Large intestine (tissue), 12 donors: ENCODE measurements at places on chromosomes 7 and 10. TPM values are rescaled to one million over a fixed set of nuclear protein-coding genes. Genes with fewer than 3 reads are reported as not detected.

DNA sequence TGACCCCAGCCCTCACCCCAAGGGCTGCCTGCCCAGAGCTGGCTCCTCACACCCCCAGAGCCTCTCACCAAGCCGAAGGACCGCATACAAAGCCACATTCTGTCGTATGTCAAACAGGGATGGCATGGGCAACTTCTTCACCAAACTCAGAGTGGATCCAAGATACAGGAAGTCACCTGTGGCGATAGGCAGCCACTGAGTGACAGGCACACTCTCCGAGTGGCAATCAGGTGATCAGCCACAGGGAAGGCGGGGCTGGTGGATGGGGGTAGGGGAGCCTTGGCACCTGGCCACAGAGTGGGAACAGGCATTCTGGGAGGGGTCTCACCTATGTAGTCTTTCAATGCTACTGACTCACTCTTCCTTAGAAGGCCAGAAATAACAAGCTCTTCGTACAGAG, 7.1 kb upstream of the ASB10 start:
- no peak for DNase-seq

Gene VPS37D
- polyA plus RNA-seq: 4.5 TPM

GRCh38 chr10:46330894-46331293, 44.1 kb downstream of the ANTXRL start:
- no peak for DNase-seq

- DNase-seq: no peak
Observed at GRCh38 chr7:148787571-148788295, 89.0 kb downstream of the CUL1 start.

GRCh38 chr10:110446954-110447608, 50.6 kb upstream of the DUSP5 start:
- DNase-seq: no peak

- DNase-seq: no peak
Observed at GRCh38 chr10:72013202-72013945, 49.2 kb downstream of the CHST3 start.

- DNase-seq: no peak
Observed at GRCh38 chr10:51162002-51162401, 87.7 kb downstream of the PRKG1 start.

DNA sequence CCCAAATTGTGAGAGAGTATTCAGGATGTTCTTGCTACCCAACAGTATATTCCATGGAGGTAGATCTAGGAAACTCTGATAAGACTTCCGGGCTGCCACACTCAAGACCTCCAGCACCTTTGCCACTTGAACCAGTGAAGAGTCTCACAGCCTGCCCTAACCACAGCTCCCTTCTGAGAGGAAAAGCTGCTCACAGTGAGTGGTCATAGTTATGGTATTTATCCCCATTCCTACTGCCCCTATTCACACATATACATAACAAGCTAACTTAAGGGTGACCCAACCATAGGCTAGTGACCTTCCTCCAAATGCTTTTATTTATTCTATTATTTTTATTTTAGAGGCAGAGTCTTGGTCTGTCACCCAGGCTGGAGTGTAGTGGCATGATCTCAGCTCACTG, 156.3 kb downstream of the PTEN start:
- no peak for DNase-seq

DNA sequence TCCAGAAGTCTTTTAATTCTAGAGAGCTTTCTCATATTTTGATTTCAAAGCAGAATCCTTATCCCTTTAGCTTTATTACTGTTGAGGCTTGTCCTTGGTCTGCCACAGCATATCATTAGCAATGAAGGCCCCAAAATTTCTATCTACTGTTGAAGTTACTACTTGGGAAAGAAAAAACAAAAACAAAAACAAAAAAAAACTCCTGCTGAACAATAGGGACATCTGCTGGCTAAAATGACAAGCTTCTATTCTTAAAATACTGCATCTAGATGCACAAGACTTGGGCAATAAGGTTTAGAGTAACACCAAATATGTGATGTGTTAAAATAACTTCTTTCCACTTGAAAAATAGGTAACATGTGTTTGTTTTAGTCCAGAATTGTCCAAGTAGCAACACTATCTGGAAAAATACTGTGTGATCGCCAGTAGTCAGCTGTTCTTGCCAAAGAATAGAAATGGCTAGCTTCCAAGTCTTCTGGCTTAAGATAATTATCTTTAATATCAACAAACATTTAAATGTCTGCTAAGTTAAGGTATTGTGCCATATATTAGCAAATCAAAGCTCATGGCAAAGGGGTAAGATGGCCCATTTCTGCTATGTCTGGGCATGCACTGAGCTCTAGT, 3.8 kb upstream of the DMTF1 start:
- no peak for DNase-seq

- no peak for DNase-seq
Observed at GRCh38 chr10:3757250-3757637, 27.8 kb downstream of the KLF6 start.

DNA sequence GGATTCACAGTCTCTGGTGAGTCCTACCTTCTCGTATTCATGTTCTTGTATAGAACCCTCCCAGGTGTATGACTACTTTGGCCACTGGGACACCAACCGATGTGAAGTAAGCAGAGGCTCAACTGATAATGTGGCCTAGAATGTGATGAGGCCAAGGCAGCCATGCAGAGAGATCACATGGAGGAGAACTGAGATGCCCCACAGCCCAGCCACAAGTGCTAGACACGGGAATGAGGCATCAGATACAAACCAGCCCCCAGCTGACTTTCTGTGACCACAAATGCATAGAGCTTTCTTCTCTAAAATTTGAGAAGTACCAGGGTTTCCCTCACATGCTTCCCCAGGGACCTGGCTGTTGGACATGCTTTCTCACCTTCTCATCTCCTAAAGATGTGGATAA, 375.7 kb downstream of the CCSER2 start:
- DNase-seq: no peak

DNA sequence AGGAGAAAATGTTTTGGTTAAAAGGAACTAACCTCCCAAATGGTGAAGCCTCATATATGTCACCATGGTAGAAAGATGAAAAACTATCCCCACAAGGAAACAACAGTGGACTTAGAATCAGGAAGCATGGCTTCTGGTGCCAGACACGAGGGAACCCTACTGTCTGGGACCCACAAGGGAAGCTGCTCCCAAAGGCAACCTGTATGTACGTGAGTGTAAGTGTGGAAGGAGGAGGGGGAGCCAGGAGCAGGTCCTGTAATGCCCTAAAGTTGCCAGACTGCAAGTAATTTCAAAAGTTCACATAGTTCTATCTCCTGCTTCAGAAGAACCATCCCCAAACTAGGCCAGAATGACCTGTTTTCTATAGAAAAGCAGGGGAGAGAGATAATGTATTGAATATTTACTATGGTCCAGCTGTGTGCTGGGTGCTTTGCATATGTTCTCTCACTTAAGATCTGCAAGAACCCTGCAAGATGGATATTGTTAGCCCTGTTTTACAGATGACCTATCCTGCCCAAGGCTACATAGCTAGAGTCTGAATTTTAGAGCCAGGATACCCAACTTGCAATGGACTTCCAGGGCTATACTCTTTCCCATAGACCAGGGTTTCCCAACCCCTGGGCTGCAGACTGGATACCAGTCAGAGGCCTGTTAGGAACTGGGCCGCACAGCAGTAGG, 19.2 kb downstream of the DUSP5 start:
- DNase-seq: no peak

- no peak for DNase-seq
Observed at GRCh38 chr10:29829776-29830175, 195.0 kb upstream of the SVIL start.

DNA sequence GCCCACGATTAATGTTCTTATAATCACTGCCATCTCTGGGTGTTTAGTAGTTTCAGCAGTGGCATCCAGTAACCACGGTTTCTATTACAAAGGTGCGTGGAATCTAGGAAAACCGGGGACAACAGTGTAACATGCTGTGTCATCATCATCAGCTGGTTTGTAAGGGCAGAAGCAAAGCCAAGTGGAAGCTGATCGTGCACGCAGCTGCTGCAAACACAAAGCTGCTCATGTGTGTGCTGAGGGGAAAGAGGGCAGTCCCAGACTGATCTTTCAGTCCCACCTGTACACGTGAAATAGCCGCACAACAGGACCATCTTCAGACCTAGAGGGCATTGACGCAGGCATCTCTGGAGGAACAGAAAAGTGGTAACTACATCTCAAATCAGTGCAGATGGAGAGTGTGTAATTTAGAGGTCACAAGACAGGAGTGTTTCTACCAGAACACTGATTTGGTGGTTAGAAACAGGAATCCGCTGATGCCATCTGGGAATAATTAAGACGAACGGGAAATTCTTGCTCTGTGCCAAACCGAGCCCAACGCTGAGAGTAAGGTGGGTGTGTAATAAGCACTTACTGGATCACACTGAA, 13.4 kb downstream of the ANKRD16 start:
- no peak for DNase-seq

Gene DNAJC12
- polyA plus RNA-seq: 10.4 TPM

DNA sequence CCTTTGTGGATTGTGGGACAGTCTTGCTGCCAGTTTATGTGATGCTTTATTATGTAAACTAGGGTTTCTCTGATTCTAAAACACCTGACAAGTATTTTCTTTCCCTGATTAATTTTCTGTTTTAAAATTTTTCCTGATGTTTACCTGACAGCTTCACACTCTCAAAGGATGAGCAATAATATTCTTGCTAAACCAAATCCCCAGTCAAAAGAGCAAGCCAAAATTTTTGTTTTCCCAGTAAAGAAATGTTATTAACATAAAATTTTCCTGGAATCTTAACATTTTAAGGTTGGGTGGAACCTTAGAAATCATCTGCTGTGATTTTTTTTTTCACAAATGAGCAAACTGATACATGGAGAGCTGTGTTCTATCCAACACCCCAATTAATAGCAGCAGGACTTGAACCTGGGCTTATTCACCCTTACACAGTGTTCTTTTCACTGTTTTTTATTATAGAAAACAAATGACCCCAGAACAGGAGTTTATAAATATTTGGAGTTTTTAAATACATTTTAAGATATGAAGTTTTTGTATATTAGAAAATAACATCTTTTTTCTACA, 185.2 kb upstream of the VIPR2 start:
- DNase-seq: no peak

- DNase-seq: no peak
Observed at GRCh38 chr7:31307972-31308371, 32.6 kb downstream of the NEUROD6 start.

DNA sequence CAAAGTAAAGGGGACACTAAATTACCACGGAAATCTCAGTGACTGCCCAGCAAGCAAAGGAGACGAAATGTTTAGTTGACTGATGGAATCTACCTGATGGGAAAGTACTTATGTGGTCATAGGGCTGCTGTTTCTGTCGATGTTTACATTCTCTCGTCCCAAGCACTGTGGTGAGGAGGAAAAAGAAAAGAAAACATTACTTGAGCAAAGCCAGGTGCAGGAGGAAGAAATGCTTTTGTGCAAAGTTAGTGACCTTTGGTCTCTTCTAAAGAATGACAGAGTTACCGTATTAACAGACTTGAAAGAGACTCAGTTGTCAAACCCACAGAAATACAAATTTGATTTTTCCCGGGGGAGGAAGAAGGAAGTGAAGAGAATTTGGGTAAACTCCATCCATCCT, 43.3 kb upstream of the FMC1 start:
- DNase-seq: peak; percentile 86

DNA sequence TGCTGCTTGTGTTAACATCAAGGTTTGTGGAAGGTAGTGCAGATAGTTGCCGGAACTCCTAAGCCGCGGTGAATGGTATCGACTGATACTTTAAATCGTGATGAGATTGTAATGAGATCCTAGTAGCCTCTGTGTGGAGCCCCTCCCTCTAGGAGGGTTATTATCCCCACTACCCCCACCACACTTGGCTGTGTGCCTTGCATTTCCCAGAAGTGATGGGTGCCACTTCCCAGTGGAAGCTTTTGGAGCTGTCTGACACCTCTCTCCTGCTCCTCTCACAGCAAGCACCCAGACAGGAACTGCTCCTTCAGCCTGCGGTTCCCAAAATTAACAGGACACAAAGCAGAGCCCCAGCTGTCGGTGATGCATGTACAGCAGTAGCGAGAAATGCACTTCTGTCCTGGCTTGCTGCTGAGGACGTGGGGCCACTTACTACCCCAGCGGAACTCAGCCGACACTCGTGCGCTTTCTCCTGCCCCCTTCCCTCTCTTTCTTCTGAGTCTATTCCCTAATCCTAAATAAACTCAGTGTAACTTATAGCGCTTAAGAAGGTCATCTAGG, 52.5 kb downstream of the PRKAG2 start:
- no peak for DNase-seq

- DNase-seq: no peak
Observed at GRCh38 chr7:55277916-55278315, 87.2 kb upstream of the LANCL2 start.

Gene GNGT1
- polyA plus RNA-seq: not detected

Gene RELN
- polyA plus RNA-seq: 5.0 TPM

DNA sequence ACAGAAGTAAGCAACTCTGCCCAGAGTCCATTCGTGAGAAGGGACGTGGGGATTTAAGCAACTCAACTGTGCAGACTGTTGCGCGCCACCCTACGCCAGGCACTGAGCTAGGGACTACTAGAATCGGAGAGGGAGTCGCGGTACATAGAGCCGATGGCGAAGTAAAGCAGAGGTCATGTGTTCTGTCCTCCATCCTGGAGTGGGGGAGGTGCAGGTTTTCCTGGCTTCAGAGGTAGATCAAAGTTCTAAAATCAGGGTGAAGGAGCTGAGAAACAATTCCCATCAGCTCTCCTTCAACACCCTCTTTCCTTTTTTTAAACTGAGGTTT, 23.2 kb downstream of the SLC35G1 start:
- peak; percentile 72 for DNase-seq

DNA sequence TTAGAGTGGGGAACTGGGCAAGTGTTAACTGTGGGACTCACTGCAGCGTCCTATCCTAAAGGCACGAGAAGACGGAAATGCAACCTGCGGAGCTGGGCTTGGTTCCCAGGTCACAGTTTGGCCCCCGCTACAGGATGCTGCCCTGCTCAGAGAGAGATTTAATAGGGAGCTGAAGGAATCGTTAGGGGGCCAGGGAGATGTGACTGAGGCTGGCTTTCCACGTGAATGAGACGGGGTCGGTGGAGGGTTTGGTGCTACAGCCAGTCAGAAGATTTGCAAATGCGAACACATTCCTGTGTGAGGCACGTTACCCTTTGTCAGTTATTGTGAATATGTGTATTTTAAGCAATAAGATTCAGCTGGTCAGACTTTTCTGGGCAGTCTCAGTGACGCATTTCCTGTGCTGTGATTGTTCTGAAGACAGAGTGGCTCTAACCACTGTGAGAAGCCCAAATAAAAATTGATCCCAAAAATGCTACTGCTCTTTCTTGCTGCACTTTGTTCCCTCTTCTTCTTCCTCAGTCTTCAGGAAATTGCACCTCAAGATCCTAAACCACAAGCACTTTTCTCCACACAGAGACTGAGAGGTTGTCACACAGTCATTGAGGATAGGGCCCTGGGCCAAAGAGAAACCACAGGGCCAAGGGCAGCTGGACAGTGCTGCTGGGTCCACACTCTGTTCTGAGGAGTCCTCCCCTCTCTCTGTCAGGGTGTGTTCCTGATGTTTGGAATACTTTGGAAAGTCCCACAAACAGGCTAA, 21.2 kb downstream of the CYP17A1 start:
- no peak for DNase-seq

- DNase-seq: no peak
Observed at GRCh38 chr10:86043236-86043635, 323.4 kb downstream of the GRID1 start.

GRCh38 chr7:158244873-158245723, 342.5 kb downstream of the PTPRN2 start:
- DNase-seq: no peak
